ENCODE measurements at places on chromosomes 7 and 10.

DNA sequence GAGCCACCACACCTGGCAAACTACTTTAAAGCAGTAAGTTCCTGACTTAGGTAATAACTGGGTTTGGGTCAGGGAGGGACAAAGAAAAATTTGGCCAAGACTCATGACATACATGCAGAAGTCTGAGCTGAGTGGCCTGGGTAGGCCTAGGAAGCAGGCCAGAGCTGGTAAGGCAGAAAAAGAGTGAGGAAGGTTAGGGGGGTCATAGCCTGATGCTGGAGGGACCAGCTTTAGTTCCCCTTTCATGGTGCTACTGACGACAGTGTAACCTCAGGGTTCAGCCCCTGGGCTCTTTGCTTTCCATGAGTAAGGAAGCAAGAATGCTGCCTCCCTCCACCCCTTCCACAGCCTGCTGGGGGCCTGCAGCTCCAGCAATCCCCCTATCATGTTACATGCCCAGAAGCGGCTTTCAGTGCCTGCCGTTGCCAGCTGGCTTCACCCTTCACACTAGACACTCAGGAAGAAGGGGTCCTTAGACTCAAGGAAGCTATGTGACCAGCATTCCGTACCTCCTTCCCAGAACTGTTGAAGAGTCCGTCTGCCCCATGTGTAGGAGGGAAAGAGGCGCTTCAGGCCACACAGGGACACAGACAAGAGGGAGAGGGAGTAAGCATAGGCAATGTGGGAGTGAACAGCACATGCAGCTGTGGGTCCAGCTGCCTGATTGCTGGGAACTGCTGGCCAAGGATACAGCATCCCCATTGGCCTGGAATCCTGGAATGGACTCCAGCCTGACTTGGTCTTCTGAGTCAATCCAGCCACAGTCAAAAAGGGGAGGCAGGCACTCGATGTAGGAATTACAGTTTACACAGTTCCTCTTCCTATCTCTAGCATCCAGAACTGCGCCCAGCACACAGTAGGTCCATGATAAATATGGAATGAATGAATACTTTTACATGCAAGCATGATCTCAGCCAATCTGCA lies 4.1 kb upstream of the PLAU start:
- DNase-seq = no peak

GRCh38 chr7:139679731-139680594 lies 97.8 kb downstream of the HIPK2 start:
- DNase-seq = no peak

GRCh38 chr7:7911369-7912123 lies 57.0 kb upstream of the GLCCI1 start:
- DNase-seq = no peak

DNA sequence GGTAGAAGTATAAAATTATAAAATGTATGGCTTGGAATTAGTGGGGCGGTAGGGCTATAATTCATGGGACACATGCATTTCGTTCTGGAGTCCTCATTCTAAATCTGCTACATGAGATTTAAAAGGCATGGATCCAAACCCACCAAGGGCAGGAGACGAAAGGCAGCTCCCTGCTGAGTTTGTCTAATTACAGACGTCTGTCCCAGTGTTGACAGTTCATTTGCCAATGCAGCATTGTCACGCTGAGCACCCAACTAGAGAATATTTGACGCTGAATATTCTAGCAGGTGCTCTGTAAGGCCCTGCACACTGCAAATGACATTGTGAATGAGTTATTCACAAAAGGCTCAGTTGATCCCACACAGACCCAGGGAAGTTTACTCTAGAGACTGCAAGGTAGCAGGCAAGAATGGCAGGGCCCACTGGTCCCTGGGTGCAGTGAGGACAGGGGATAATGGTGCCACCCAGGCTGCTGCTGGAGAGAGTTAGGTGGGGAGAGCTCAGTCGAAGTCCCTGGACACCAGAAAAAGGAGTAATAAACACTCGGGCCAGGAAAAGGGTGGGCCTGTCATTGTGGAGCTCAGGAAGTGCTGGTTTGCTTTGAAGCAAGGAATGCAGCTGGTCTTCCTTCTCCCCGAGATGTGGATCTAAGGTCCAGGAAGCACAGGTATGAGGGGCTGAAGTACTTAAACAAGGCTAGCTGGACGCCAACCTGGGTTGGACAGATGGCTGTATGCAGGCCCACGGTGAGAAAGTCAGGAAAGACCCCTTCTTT lies 75.0 kb upstream of the JCAD start:
- DNase-seq = no peak

GRCh38 chr10:89805599-89806013 lies 104.2 kb downstream of the KIF20B start:
- DNase-seq = no peak

All from activated CD8-positive, alpha-beta T cell treated with anti-CD3 and anti-CD28 coated beads, Interleukin-2, amount 10 ng/mL, durations not matched to agents 7 days and 5 days (primary cell).